HFFc6 (cell line): ENCODE measurements at places on chromosomes 2 and 18. TPM values are rescaled to one million over a fixed set of nuclear protein-coding genes. Genes with fewer than 3 reads are reported as not detected.

DNA sequence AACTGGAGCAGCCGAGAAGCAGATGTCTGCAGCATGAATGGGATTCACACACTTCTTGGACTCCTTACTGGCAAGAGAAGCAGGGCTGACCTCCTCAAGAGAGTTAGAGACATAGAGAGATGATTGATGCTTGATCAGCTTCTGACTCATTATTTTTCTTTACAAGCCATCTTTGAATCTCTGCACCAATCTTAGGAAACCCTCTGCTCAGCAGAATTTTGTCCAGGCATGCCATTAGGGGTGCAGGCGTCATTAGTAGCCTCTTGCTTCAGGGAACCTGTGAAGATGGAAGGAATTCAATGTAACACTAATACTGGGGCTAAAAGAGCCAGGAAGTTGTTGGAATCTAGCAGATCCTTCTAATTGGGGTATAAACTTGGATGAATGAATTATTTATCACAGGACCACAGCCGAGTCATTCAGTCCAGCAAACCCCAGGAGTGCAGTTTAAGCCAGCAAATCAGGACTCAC lies 151.8 kb downstream of the MGAT5 start:
- DNase-seq: peak; percentile 58

GRCh38 chr18:5455674-5456073 lies 88.1 kb downstream of the EPB41L3 start:
- no peak for DNase-seq

GRCh38 chr2:41663056-41663455 lies 384.8 kb upstream of the PKDCC start:
- no peak for DNase-seq

DNA sequence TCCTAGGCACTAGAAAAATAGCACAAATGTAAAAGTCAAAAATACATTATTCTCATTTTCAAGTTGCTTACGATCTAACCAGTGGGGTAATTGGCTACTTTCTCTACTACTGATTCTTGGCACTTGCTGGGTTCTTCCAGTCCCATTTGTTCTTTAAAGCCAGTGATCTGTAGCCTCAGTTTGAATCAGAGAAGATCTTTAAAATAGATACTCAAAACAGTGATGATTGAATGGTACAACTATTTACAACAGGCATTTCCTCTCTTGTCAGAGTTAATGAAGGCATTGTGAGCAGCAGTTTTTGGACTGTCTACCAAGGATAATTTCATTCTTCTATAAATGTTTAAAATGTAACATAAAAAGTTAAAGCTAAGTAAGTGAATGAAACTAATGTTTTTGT lies 128.3 kb upstream of the FSIP2 start:
- no peak for DNase-seq

DNA sequence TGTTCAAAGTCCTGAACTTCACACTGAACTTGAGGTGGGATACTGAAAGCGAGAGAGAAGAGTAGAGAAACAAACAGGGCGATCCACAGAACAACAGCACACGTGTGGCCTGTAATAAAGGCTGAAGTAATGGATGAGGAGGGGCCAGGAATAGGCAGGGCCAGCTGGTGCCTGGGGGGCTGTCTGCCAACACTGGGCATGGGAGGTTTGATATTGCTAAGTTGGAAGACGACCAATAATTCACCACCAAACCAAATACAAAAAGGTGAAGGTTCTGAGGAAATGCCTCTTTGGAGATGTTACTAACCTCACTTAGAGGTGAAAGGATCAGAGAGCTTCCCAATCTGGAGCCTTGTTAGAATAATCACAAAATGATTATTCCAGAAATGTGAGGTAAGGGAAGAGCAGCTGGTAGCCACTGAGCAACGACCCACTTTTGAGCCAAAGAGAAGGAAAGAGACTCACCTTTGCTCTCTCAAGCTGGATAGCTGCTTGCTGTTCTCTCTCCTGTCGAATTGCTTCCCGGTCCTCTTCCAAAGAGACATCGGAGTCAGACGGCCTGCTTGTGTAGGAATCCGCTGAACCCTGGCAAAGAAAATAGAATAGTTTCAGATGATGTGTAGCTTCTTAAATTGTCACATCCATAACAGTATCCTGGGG lies 54.7 kb upstream of the ARL5A start:
- DNase-seq: no peak

DNA sequence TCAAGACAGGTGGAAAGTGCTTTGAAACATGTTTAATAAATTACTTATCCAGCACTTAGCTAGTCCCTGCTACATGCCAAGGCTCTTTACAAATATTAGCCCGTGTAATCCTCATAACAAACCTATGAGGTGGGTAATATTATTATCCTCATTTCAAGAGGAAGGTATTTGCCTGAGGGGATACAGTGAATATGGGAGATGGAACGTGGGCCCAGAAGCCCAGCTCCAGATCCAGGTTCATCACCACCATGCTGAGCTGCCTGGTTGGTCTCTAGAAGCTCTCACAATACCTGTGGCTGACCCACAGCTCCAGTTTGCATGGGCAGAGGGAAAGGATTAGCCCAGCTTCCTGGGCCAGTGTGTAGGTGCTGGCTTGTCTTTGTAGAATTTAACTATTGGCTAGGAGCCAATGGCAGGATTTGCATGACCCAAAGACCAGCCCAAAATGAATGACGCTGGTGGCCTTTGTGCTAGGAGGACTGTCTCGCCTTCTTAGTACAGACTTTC lies 61.6 kb upstream of the ATP8B1 start:
- no peak for DNase-seq

GRCh38 chr18:949724-950631 lies 45.3 kb downstream of the ADCYAP1 start:
- DNase-seq: no peak

- DNase-seq: no peak
Observed at GRCh38 chr18:57705832-57706595, 84.4 kb upstream of the NARS1 start.

DNA sequence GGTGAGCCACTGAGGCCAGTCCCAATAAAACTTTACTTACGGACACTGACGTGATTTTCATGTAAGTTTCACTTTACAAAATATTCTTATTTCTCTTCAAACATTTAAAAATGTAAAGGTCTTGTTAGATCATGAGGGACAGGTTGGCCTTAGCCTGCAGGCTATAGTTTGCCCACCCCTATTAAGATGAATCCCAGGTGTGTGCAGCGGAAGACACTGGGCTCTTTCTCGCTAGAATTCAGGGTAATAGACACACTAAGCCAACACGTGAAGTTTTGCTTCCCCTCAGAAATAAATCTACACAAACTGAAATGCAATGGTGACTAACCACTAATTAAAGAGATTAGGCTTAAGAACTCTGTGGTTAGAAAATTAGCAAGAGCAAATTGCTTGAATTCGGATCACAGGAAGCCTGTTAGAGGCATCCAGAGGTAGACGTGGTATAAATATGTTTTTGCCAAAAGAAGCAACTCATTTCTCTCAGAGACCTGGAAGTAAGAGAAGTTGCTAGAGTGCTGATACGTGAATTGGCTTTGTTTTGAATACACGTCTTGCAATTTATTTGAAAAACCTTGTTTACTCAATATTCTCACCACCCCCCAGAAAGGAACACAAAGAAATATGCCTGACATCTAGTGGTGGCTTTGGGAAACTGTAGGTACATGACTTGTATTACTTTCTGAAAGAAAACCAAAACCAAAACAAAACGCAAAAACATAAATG lies 151.6 kb downstream of the DTNB start:
- DNase-seq: peak; percentile 72

DNA sequence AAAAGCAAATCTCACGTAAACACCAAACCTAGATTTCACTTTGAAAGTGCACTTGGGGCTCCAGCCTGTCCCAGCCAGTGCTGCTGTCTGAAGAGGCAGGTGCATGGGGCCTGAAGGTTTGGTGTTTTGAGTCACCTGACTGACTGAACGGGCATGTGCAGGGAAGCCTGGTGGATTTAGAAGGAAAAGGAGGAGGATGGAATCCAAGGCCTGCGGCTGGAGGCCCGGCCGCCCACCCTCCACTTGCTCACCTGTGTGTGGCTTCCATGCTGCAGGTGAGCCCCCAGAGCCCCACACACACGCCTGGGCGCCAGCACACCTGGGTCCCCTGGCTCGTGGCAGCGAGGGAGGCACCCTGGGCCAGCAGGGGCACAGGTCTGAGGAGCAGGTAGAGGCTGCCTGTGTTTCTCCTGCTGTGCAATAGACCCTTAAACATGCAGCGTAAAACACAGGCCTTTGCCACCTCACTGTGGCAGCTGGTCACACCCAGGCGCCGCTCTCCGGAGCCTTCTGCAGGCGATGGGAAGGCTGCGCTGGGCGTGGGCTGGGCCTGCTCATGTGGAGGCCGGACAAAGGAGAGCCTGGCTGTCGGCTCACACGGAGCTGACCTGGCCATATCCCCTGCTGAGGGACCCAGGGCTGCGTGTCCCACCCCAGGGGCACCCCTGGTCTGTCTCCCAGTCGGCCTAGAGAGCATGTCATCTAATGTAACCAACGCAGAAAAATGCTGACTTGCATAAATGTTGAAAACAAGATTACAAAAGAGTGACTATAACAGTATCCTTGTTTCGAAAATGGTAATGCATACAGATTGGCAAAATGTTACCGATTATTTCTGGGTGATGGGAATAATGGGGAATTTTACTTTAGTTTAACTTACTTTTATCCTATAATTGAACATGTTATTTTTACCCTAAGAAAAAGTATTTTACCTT lies 71.3 kb downstream of the TMEM18 start:
- no peak for DNase-seq

DNA sequence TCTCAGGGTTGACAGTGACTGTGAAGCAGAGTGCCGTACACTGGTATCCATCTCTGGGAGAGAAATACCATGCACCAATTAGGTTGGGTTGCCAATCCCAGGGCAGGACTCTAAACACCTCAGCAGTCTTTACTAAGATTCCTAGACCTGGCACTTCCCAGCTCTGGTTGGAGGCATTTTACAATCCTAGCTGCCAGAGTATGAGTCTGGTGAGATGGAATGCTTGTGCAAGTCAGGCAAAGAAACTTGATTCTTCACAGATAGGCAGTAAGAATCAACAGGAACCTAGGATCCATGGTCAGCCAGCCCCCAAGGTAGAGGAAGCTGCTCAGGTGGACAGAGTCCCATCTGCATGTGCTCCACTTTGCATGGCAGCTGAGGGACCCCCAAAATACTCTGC lies 6.0 kb upstream of the UGT1A5 start:
- peak; percentile 48 for DNase-seq

DNA sequence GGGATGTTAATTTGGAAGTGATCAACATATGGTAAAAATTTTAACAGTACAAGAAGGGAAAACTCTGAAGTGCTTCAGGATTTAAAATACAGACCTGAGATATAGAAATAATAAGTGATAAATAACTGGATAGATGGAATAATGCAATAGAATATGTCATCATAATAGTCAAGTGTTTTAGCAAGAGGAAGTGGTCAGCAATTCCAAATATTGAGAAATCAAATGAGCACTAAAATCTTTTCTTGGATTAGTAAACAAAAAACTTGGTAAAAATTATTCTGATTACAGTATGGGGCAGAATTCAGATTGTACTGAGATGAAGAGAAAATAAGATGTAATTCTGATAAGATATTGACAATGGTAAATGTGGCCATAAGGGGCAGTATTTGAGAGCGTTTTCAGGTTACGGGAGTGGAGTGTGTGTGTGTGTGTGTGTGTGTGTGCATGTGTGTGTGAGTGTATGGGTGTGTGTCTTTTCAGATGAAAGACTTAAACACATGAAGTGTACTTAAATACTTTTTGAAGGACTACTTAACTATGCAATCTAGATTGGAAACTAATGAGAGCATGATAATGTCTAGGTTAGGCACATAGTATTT lies 217.9 kb upstream of the ITGA4 start:
- DNase-seq: no peak

- no peak for DNase-seq
Observed at GRCh38 chr2:11416186-11416585, 49.8 kb downstream of the E2F6 start.

GRCh38 chr2:40666398-40666797 lies 214.5 kb upstream of the SLC8A1 start:
- peak; percentile 16 for DNase-seq

GRCh38 chr2:237096911-237097310 lies 11.2 kb downstream of the COPS8 start:
- peak; percentile 63 for DNase-seq

- DNase-seq: no peak
Observed at GRCh38 chr2:176872406-176872805, 340.2 kb upstream of the HNRNPA3 start.

RBM45 gene
- 12.8 to 15.8 TPM (median 13.8 TPM) in 3 replicates for total RNA-seq

HNMT gene
- 0.36 to 1.9 TPM (median 1.5 TPM) in 3 replicates for total RNA-seq

CACNB4 gene
- not detected in 3 replicates for total RNA-seq

NEB gene
- 0.27 TPM in 1 of 3 replicates, not detected in the others for total RNA-seq
